ENCODE measurements at places on chromosomes 12 and 14.
A peak's percentile ranks its signal among the peaks of the same experiment; 100 is the strongest.

GRCh38 chr12:14802721-14803010 lies 612 bp downstream of the WBP11 start:
- DNase-seq: no peak

DNA sequence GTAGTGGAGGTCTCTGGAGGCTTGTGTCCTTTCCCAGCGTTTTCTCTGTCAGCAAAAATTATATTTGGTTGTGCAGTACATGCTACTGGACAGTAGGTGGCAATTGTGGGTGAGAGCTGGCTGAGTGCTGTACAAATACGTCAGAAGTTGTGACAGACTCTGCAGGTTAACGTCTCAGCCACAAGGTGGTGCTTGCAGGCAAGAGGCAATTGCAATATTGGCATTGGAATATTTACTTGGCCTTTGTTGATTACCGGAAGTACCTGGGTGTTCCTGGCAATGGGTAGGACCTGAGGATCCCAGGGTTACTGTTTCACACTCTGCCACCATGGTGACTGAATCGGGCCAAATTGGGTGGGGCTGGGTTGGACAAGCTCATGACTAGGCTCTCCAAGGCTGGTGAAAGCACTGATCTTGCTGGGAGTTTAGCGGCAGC lies 333.9 kb upstream of the LMO3 start:
- DNase-seq: no peak

- DNase-seq: no peak
Measured at GRCh38 chr12:45324391-45324790, 108.5 kb downstream of the ANO6 start.

- peak; percentile 22 for DNase-seq
Measured at GRCh38 chr12:55899082-55899481, 28.6 kb downstream of the PYM1 start.

All from activated T-cell treated with anti-CD3 and anti-CD28 coated beads for 48 hours (primary cell).